ENCODE measurements at places on chromosomes 1 and 21.

GRCh38 chr1:167263819-167264464 is 43.3 kb downstream of the POU2F1 start:
- H3K4me3 ChIP-seq, result no peak overlapping the region
- H3K36me3 ChIP-seq, result no peaks in the 10 kb centered on the region
- no peak overlapping the region for H3K27ac ChIP-seq
- H3K27me3 ChIP-seq, result no peaks in the 10 kb centered on the region
- peaks cover 12% of the 10 kb centered on the region for H3K4me1 ChIP-seq

- H3K27ac ChIP-seq, result no peak overlapping the region
- no peaks in the 10 kb centered on the region for H3K27me3 ChIP-seq
- H3K4me3 ChIP-seq, result no peak overlapping the region
- DNase-seq, result no peak
Observed at GRCh38 chr1:81446000-81446669, 354.6 kb upstream of the ADGRL2 start.

GRCh38 chr1:31811605-31812004 is 4.2 kb downstream of the SPOCD1 start:
- H3K36me3 ChIP-seq, result no peaks in the 10 kb centered on the region
- H3K27ac ChIP-seq, result no peak overlapping the region
- no peak overlapping the region for H3K4me3 ChIP-seq

GRCh38 chr1:109765896-109766615 is 2.3 kb upstream of the EPS8L3 start:
- DNase-seq, result no peak
- H3K36me3 ChIP-seq, result no peaks in the 10 kb centered on the region
- no peaks in the 10 kb centered on the region for H3K4me1 ChIP-seq

GRCh38 chr1:95237981-95238703 is 4.1 kb downstream of the RWDD3 start:
- peaks cover 12% of the 10 kb centered on the region for H3K4me1 ChIP-seq
- no peak overlapping the region for H3K4me3 ChIP-seq
- H3K27me3 ChIP-seq, result no peaks in the 10 kb centered on the region
- H3K27ac ChIP-seq, result no peak overlapping the region
- no peak for DNase-seq

- no peak overlapping the region for H3K4me3 ChIP-seq
- no peaks in the 10 kb centered on the region for H3K36me3 ChIP-seq
- H3K27ac ChIP-seq, result no peak overlapping the region
- H3K4me1 ChIP-seq, result no peaks in the 10 kb centered on the region
- H3K27me3 ChIP-seq, result no peaks in the 10 kb centered on the region
Observed at GRCh38 chr1:34710812-34711211, 44.0 kb upstream of the GJB5 start.

DNA sequence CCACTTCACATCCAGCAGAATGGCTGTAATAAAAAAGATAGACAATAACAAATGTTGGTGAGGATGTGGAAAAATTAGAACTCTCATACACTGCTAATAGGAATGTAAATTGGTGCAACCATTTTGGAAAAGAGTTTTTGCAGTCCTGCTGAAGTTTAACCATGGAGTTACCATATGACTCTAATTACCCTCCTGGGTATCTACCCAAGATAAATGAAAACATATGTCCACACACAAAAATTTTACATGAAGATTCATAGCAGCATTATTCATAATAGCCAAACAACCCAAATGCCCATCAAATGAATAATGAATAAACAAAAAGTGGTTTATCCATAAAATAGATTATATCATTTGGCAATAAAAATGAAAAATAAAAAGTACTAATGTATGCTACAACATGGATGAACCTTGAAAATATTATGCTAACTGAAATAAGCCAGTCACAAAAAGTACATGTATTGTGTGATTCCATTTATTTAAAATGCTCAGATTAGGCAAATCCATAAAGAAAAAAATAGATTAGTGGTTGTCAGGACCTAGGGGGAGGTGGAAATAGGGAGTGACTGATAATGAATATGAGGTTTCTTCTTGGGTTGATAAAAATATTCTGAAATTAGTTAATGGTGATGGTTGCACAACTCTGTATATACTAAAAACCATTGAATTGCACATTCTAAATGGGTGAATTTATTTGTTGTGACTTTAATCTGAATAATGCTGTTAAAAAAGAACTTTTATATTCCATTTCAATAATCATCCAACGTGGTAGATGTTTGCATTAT is 26.4 kb downstream of the C4BPA start:
- H3K4me3 ChIP-seq, result no peak overlapping the region
- no peaks in the 10 kb centered on the region for H3K27me3 ChIP-seq
- DNase-seq, result no peak
- no peaks in the 10 kb centered on the region for H3K4me1 ChIP-seq
- H3K27ac ChIP-seq, result no peak overlapping the region

DNA sequence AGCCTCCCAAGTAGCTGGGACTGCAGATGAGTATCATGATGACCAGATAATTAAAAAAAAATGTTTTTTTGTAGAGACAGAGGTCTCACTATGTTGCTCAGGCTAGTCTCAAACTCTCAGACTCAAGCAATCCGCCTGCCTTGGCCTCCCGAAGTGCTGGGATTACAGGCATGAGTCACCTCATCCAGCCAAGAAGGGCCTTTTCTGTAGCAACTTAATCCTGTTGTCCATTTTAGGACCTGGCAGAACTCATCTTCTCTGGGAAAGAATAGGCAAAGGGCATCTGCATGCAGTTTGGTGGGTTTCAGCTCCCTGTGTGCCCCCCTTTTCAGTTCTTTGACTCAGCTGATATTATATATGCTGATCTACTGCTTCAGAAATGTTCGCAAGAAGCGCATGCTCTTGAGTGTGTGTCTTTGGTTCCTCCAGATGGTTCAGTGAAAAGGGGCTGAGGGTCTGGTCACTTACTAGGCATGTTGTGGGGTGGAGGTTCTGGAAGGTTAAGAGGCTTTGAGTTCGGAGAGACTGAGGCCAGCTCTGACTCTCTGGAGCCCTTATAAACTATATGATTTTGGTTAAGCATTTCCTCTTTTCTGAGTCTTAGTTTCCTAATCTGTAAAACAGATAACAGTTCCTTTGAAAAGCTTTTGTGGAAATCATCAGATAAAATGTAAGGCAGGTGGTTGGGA is 19.4 kb upstream of the SRSF4 start:
- H3K36me3 ChIP-seq, result peaks cover 11% of the 10 kb centered on the region
- no peaks in the 10 kb centered on the region for H3K4me1 ChIP-seq
- no peak overlapping the region for H3K4me3 ChIP-seq
- H3K27me3 ChIP-seq, result no peaks in the 10 kb centered on the region
- no peak overlapping the region for H3K27ac ChIP-seq
- DNase-seq, result no peak

DNA sequence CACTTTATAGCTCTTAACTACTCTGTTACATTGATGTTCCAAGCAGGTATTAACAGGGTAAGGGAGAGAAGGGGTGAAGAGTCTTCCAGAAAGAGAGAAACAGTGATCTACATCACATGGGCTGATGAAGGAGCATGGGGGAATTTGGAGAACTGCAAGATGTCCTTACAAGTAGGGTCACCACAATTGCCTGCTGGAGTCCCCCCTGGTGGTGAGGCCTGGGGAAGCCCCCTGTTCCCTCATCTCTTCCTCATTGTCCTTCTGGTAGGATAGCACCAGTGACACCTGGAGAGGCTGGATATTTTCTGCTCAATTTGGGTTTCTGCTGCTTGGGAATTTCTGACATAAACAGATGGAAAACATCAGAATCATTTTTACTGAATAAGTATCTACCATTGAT is 126.6 kb downstream of the RUNX1 start:
- no peaks in the 10 kb centered on the region for H3K27me3 ChIP-seq
- H3K36me3 ChIP-seq, result peaks cover 6% of the 10 kb centered on the region
- DNase-seq, result no peak
- no peaks in the 10 kb centered on the region for H3K4me1 ChIP-seq
- H3K4me3 ChIP-seq, result no peak overlapping the region

- peaks cover 26% of the 10 kb centered on the region for H3K4me1 ChIP-seq
- DNase-seq, result no peak
Observed at GRCh38 chr1:51517361-51518032, 1.6 kb downstream of the EPS15 start.
